Heart left ventricle (tissue), 16 donors: ENCODE measurements at places on chromosomes 3 and 15. TPM values are rescaled to one million over a fixed set of nuclear protein-coding genes. Genes with fewer than 3 reads are reported as not detected.

DNA sequence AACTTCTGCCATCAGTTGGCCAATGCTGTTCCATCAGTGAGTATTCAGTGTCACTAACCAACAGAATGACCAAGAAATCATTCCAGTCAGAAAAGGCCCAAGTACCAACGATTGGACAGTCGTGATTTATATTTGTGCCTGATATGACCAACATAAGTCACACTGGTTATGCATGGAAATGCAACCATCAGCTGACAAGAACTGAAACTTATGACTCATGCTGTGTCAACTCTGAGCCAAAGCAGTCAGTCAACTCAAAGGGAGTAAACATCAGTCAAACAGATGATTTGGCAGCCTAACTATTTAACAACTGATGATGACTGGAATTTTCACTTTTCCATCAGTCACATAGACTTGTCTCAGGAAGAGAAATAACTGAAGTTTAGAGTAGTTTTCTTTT lies 142.4 kb downstream of the ANXA2 start:
- no peaks in the 10 kb centered on the region for H3K36me3 ChIP-seq
- no peak for DNase-seq
- no peaks in the 10 kb centered on the region for H3K27me3 ChIP-seq
- H3K4me3 ChIP-seq, result no peak overlapping the region

The CIB1 gene
- 75.2 TPM for total RNA-seq

The ZNF662 gene
- total RNA-seq, result 3.7 TPM

The CCR3 gene
- not detected for total RNA-seq

DNA sequence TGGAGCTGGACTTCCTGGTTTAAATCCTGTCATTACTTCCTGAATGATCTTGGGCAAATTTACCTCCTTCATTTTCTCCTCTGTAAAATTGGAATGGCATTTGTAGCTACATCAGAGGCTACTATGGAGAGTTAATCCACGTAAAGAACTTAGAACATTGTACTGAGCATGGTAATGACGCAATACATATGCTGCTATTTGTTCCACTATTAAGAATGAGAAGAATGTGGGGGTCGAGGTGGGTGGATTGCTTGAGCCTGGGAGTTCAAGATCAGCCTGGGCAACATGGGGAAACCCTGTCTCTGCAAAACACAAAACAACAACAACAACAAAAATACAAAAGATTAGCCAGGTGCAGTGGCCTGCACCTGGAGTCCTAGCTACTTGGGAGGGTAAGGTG lies 250.6 kb downstream of the RYR3 start:
- no peaks in the 10 kb centered on the region for H3K4me1 ChIP-seq
- H3K27me3 ChIP-seq, result no peaks in the 10 kb centered on the region
- H3K4me3 ChIP-seq, result no peak overlapping the region
- no peak overlapping the region for H3K27ac ChIP-seq

The SCAP gene
- total RNA-seq, result 41.8 TPM

DNA sequence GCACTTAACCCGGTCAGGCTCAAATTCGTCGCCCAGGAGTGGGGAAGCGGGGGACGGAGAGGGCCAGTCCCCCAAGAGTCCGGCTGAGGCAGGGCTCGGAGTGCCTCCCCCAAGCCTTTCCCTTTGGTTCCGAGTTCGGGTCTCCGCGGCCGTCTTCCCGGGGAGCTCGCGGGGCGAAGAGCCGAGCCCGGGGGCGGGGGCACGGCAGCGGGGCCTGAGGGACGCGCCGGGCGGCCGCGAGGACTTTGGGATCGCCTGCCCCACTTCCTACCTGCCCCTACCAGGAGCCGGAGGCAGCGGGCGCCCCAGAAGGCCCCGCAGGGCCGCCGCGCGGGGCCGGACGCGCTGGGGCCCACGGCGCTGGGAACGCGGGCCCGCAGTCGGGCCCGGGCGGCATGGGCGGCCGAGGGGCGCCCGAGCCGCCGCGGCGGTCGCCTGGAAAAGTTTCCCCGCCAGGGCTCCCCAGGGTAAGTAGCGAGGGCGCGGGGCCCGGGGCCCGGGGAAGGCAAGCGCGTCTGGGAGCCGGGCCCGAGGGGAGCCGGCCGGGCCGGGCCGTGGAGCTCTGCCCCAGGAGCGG lies 2.8 kb downstream of the FURIN start:
- H3K27ac ChIP-seq, result peak overlapping the region; percentile 96
- no peaks in the 10 kb centered on the region for H3K27me3 ChIP-seq
- peaks cover 54% of the 10 kb centered on the region for H3K4me1 ChIP-seq
- peak overlapping the region; percentile 96 for H3K4me3 ChIP-seq

- no peaks in the 10 kb centered on the region for H3K27me3 ChIP-seq
- no peak overlapping the region for H3K4me3 ChIP-seq
- H3K4me1 ChIP-seq, result peaks cover 5% of the 10 kb centered on the region
- DNase-seq, result no peak
- no peaks in the 10 kb centered on the region for H3K36me3 ChIP-seq
These were observed 25.9 kb upstream of the JMJD7 start for GRCh38 chr15:41801850-41802455.

GRCh38 chr15:33380406-33380805 lies 69.6 kb downstream of the RYR3 start:
- H3K4me3 ChIP-seq, result no peak overlapping the region
- no peaks in the 10 kb centered on the region for H3K36me3 ChIP-seq
- no peak for DNase-seq
- no peaks in the 10 kb centered on the region for H3K4me1 ChIP-seq

- H3K36me3 ChIP-seq, result no peaks in the 10 kb centered on the region
- peaks cover 5% of the 10 kb centered on the region for H3K4me1 ChIP-seq
- H3K27ac ChIP-seq, result no peak overlapping the region
- no peak overlapping the region for H3K4me3 ChIP-seq
- no peaks in the 10 kb centered on the region for H3K27me3 ChIP-seq
These were observed 4.5 kb downstream of the MESP2 start for GRCh38 chr15:89780601-89781000.

- H3K36me3 ChIP-seq, result no peaks in the 10 kb centered on the region
- DNase-seq, result no peak
- no peak overlapping the region for H3K4me3 ChIP-seq
- H3K4me1 ChIP-seq, result no peaks in the 10 kb centered on the region
- H3K27me3 ChIP-seq, result no peaks in the 10 kb centered on the region
- no peak overlapping the region for H3K27ac ChIP-seq
These were observed 703.0 kb upstream of the ZNF385D start for GRCh38 chr3:22453906-22454535.

The ROPN1B gene
- 2.0 TPM for total RNA-seq

DNA sequence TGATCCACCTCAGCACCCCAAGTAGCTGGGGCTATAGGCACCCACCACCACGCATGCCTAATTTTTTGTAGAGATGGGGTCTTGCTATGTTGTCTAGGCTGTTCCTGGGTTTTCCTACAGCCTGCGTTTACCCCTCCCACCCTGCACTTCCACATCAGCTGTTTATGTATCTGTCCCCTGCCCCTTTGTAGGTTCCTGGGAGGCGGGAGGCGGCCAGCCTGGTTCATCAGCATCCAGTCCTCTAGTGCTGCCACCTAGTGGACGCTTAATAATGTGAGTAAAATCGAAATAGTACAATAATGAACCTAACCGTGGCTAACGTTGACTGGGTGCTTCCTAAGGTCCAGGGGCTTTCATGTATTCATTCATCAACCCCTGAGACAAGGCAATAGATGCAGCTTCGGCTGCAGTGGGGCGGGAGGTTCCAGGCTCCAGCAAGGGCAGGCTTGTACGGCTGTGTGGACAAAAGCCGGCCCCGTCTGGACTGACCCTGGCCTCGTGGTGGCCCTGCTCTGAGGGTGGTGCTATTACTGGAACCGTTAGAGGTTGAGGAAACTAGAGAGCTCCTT lies 1.2 kb upstream of the LCTL start:
- no peaks in the 10 kb centered on the region for H3K4me1 ChIP-seq
- DNase-seq, result peak; percentile 61
- H3K27me3 ChIP-seq, result no peaks in the 10 kb centered on the region
- no peaks in the 10 kb centered on the region for H3K36me3 ChIP-seq
- no peak overlapping the region for H3K27ac ChIP-seq

- H3K4me1 ChIP-seq, result no peaks in the 10 kb centered on the region
- H3K36me3 ChIP-seq, result no peaks in the 10 kb centered on the region
- H3K4me3 ChIP-seq, result no peak overlapping the region
- H3K27me3 ChIP-seq, result no peaks in the 10 kb centered on the region
- no peak for DNase-seq
These were observed 509.9 kb downstream of the OCA2 start for GRCh38 chr15:27589260-27589659.

- peak overlapping the region; percentile 99 for H3K4me3 ChIP-seq
- peaks cover 19% of the 10 kb centered on the region for H3K36me3 ChIP-seq
- H3K27ac ChIP-seq, result peak overlapping the region; percentile 100
- peaks cover 50% of the 10 kb centered on the region for H3K4me1 ChIP-seq
These were observed 3.8 kb downstream of the CSRNP1 start for GRCh38 chr3:39149498-39150147.

- DNase-seq, result no peak
- no peak overlapping the region for H3K4me3 ChIP-seq
- H3K36me3 ChIP-seq, result no peaks in the 10 kb centered on the region
These were observed 24.6 kb upstream of the AP4E1 start for GRCh38 chr15:50883903-50884302.

DNA sequence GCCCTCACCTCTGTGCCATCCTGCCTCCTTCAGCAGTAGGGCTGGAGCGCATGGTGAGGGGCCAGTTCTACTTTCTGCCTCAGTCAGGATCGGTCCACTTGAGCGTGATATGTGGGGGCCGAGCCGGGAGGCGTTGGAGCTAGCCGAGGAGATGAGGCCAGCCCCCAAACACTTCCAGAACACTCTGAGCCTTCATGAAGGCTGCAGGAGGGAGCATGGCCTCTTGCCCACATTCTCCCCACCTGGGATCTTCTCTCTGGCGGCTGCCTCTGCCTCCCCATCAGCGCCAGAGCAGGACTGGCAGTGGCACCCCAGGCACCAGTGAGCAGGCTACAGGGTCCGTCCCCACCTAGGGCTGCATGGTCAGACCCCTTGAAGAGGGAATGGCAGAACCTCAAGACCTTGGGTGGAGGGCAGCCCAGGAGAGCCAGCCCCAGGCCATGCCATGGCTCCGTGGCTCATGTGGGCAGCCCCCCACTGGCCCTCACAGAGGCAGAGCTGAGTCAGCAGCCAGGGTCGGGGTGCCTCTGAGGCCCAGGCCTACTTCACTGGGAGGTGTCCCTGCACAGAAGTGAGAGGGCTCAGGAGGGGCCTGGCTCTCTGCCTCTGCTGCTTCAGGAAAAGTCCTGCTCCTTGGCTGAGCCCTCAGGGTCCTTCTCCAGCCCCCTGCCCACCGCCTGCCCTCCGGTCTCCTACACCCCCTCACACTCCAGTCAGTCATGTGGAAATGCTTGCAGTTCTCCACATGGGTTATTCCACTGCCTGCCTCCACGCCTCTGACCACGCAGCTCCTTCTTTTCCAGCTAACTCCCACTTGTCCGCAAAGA lies 28.1 kb upstream of the CYP11A1 start:
- H3K4me1 ChIP-seq, result no peaks in the 10 kb centered on the region
- no peak overlapping the region for H3K4me3 ChIP-seq
- H3K36me3 ChIP-seq, result no peaks in the 10 kb centered on the region

- no peak overlapping the region for H3K27ac ChIP-seq
- H3K4me1 ChIP-seq, result no peaks in the 10 kb centered on the region
- H3K4me3 ChIP-seq, result no peak overlapping the region
- no peaks in the 10 kb centered on the region for H3K36me3 ChIP-seq
- no peak for DNase-seq
These were observed 26.8 kb downstream of the MEGF11 start for GRCh38 chr15:66226736-66227135.

The MYEF2 gene
- total RNA-seq, result 15.7 TPM

GRCh38 chr3:18062657-18063025 lies 320.2 kb upstream of the TBC1D5 start:
- no peak overlapping the region for H3K4me3 ChIP-seq
- no peak overlapping the region for H3K27ac ChIP-seq
- H3K36me3 ChIP-seq, result no peaks in the 10 kb centered on the region
- H3K4me1 ChIP-seq, result peaks cover 3% of the 10 kb centered on the region
- no peaks in the 10 kb centered on the region for H3K27me3 ChIP-seq
- DNase-seq, result no peak

- H3K4me1 ChIP-seq, result no peaks in the 10 kb centered on the region
- no peaks in the 10 kb centered on the region for H3K27me3 ChIP-seq
- H3K4me3 ChIP-seq, result no peak overlapping the region
- no peak overlapping the region for H3K27ac ChIP-seq
- DNase-seq, result no peak
These were observed 264.7 kb upstream of the NECTIN3 start for GRCh38 chr3:110806924-110807323.
